ENCODE measurements at places on chromosomes 2 and 18. TPM values are rescaled to one million over a fixed set of nuclear protein-coding genes. Genes with fewer than 3 reads are reported as not detected.
A peak's percentile ranks its signal among the peaks of the same experiment; 100 is the strongest.

Gene SIGLEC15
- total RNA-seq, result 3.5 TPM

Gene CXCR1
- not detected for total RNA-seq

Gene CAPN10
- total RNA-seq, result 88.3 TPM

Gene NEURL3
- total RNA-seq, result 3.8 TPM

Gene ACKR3
- total RNA-seq, result not detected

Gene E2F6
- 23.9 TPM for total RNA-seq

Gene PDE11A
- not detected for total RNA-seq

Gene ARHGAP15
- total RNA-seq, result not detected

GRCh38 chr18:35513181-35513936 lies 15.6 kb upstream of the INO80C start:
- DNase-seq, result peak; percentile 5

DNA sequence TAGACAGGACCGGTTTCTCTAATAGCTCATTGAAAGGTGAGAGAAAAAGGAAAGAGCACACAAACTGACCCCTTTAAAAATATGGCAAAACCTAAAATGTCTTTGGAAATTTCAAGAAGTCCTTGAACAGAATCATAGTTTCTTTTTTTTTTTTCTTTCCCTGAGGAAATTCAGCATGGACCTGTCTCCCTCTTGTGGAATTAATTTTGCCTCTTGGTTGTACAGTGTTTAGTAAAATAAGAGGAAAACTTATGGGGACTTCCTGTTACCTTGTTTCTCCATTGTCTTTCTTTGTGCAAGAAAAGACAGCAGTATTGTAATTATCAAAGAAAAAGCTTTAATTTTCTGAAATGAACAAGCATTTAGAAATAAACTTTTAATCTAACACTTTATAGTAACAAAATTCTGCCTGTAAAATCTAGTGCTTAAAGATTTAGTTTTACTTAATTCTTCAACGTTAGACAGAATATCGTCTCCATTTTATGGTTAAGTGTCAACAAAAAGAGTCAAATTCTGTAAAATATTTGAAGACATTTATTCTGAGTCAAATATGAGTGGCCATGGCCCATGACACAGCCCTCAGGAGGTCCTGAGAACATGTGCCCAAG lies 176.3 kb upstream of the NABP1 start:
- peak; percentile 38 for DNase-seq

GRCh38 chr2:211380041-211380440 lies 823.6 kb downstream of the CPS1 start:
- no peak for DNase-seq

DNA sequence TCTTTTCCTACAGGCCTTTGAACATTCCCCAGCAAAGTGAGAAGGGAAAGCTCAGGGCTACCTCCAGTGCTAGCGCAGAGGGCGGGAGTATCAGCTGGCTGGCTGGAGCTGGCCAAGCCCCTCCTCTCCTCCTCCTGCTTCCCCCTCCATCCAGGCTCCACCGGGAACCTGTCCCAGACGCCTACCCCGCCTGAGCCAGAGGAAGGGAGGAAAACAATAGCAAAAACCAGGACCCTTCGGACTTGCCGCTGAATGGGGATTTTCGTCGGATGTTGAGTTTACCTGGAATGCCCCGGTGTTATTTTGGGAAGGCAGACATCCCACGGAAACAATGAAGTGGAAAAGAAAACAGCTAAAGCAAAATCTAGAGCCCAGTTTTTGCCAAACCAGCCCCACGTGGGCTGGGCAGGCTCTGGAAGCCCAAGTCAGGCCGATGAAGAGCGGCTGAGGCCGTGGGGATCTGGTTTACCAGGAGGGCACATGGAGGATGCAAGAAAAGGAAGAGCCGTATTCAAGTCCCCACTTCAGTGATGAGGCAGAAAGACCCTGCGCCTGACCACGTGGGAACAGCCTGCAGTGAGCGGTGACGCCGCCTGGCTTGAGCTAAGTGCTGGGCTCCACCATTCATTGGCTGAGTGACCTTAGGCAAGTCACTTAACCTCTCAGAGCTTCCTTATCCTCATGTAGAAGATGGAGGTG lies 100.4 kb upstream of the LCLAT1 start:
- DNase-seq, result no peak

GRCh38 chr2:241984658-241985057 lies 115.1 kb downstream of the RTP5 start:
- DNase-seq, result no peak

DNA sequence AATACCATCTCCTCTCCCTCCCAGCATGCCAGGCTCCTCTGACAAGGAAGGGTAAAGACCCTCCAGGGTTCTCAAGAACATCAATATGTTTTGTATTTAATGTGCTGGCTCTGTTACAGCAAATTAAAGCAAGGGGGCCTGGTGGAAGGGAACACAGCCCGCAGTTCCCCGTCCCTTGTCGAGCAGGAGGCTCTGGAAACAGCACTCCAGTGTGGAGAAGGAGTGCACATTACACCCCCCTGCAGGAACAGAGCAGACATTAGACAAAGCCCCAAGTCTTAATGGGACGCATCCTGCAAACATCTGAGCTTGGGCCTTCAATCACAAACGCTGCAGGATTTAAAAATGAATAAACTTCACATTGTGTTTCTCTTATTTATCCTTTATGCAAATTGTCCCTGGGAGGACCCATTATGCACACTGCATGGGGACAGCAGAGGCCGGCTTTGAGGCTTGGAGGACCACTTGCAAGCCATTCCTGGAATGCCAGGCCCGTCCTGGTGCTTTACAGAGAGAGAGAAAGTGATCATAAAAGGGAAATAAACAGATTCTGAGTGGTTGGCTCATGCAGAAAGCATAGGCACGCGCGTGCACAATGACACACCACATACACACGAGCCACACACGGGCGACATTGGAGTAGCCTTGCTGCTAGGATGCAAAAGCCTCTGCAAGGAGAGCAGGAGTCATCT lies 328.7 kb downstream of the SMAD2 start:
- no peak for DNase-seq

- DNase-seq, result no peak
Measured at GRCh38 chr2:151844211-151844896, 16.1 kb upstream of the ARL5A start.

GRCh38 chr2:45849491-45850283 lies 198.2 kb downstream of the PRKCE start:
- DNase-seq, result no peak

DNA sequence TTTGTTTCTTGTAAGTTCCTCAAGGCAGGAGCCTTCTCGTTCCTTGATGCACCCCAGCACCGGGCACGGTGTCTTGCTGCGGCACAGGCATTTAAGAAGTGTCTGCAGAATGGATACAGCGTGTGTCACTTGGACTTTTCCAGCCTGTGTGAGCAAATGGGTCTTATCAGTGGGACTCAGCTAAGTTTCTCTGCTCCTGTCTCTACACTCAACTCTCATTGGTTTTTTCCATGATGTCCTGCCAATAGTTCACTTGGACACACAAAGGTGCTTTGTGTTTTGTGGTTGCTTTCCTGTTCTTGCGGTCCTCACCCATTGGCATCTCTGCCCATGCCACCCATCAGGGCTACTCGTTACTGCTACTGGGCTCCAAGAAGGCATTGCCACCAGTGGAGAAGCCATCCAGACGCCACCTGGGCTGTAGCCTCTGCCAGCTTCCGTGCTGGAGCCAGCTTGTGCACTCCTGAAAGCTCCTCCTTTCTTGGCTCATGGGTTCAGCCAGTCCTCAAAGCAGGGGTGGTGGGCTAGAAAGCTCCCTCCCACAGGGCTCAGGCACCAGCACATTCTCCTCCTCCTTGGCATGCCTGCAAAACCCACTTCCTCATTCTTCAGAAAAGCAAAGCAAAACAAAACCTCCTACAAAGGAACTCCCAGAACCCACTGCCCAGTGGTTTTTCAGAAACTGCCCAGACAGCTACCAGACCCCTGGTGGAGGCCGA lies 41.4 kb downstream of the IL1R2 start:
- peak; percentile 38 for DNase-seq

Data from HT-29 (cell line).